ENCODE measurements at places on chromosomes 1 and 21.

DNA sequence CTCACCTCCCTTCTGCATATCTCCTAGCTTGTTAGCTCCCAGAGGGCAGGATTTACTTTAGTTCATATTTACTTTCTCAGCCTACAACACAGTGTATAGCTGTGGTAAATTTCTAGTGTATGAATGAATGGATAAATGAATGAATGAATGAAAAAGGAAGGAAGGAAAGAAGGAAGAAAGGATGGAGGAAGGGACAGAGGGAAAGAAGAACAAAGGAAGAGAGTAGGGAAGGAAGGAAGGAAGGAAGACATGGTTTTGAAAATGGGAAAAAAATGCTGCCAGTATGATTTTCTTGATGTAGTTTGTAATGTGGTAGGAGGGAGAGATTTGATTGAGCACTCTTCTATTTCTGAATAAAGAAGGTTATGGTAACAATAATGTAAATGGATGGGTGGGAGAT lies 47.0 kb downstream of the LAMC2 start:
- no peak for DNase-seq

- no peak for DNase-seq
Observed at GRCh38 chr1:103582464-103582863, 11.1 kb downstream of the AMY2B start.

GRCh38 chr1:237025358-237026074 lies 16.5 kb upstream of the RYR2 start:
- no peak for DNase-seq

GRCh38 chr1:208292908-208293307 lies 48.7 kb upstream of the PLXNA2 start:
- no peak for DNase-seq

DNA sequence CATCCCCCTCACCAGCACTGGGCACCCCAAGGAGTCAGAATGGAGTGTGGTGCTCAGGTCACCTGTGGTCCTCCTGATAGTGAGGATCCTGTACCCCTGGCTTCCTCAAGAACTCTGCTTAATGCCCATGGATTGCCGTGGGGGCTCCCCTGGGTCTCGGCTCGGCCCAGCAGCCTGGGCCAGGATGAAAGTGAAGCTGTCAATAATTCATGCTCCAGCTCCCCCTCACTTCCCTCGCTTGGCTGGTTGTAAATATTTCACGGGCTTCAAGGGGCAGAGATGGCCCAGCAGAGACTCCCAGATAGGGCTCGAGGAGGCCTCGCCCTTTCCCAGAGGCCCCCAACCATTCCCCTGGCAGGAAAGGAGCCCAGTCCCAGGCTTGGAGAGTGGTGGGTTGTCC lies 42.6 kb upstream of the KCNA10 start:
- no peak for DNase-seq

- DNase-seq: no peak
Observed at GRCh38 chr1:87869567-87869966, 540.9 kb downstream of the LMO4 start.

GRCh38 chr1:22453181-22453580 lies 1.5 kb downstream of the ZBTB40 start:
- DNase-seq: no peak

- no peak for DNase-seq
Observed at GRCh38 chr1:155981266-155982088, 3.1 kb upstream of the ARHGEF2 start.

GRCh38 chr1:66563094-66563800 lies 29.3 kb downstream of the SGIP1 start:
- no peak for DNase-seq

- DNase-seq: no peak
Observed at GRCh38 chr1:162292422-162292849, 84.2 kb downstream of the SPATA46 start.

DNA sequence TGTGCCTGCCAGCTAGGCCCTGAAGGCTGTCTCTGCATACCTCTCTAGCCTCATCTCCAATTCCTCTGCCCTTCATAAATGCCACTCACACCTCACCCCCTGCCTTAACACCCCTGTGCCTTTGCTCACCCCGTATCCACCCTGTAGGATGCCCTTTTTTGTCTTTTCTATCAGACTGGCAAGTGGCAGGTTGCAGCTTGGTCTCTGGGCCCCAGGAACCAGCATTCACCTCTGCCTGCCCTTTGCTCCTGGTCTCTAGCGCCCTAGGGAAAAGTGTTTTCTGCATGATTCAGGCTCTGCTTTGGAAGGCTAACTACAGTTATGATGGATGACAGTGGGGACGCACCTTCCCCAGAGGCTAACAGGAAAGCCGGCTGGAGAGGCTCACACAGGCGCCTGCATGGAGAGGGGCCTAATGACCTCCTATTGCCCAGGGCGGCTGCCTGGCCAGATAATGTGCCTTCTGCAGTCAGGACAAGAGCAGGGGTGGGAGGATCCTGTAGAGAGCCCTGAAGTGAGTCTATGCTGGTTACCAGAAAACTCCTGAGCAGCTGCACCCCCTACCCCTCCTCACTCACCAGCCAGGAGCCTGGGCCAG lies 11.2 kb downstream of the KANK4 start:
- no peak for DNase-seq

DNA sequence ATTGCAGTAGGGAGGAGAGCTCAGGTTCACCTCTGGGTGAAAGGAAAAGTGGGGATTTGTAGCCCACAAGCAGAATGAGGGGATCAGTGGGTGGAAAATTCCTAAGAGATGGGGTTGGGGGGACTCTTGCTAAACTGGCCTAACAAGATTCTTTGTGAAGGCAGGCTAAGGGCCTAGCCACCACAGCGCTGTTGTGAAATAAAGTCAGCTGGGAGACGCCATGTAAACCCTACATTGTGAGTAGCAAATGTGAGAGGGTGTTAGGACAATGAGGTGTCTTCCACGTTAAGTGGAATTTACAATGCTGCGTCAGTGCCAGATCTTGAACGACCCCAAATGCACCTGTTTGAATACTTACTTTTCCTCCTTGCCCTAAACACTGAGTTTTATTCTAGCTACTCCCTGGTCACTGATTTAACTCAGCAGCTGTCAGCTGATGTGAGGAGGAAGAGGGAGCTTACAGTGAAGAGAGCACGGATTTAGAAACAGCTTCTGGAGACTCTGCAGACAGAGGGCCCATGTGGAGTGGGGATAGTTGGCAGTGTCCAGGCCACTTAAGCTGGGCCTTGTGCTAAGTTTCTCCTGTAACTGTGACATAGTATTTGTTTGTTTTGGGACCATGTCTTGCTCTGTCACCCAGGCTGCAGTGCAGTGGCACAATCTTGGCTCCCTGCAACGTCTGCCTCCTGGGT lies 17.3 kb downstream of the PDPN start:
- no peak for DNase-seq

- no peak for DNase-seq
Observed at GRCh38 chr1:201602413-201603265, 63.7 kb downstream of the NAV1 start.

- no peak for DNase-seq
Observed at GRCh38 chr1:220441211-220441610, 86.7 kb upstream of the MARK1 start.

DNA sequence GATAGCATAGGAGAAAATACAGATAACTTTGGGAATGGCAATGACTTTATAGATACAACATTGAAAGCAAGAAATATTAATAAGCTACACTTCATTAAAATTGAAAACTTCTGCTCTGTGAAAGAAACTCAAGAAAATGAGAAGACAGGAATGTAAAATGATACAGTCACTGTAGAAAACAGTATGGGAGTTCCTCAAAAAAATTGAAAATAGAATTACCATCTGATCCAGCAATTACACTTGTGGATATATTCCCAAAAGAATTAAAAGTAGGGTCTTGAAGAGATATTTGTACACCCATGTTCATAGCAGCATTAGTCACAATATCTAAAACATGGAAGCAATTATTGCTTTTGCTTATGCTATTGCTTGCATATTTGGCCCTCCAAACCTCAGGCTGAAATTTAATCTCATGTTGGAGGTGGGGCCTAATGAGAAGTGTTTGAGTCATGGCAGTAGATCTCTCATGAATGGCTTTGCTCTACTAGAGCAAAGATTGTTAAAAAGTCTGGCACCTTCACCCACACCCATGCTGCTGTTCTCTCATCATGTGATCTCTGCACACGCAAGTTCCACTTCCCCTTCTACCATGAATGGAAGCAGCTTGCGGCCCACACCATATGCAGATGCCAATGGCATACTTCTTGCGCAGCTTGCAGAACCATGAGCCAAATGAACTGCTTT lies 15.3 kb upstream of the AHCYL1 start:
- DNase-seq: no peak

- no peak for DNase-seq
Observed at GRCh38 chr1:197399755-197400521, 131.9 kb downstream of the CRB1 start.

DNA sequence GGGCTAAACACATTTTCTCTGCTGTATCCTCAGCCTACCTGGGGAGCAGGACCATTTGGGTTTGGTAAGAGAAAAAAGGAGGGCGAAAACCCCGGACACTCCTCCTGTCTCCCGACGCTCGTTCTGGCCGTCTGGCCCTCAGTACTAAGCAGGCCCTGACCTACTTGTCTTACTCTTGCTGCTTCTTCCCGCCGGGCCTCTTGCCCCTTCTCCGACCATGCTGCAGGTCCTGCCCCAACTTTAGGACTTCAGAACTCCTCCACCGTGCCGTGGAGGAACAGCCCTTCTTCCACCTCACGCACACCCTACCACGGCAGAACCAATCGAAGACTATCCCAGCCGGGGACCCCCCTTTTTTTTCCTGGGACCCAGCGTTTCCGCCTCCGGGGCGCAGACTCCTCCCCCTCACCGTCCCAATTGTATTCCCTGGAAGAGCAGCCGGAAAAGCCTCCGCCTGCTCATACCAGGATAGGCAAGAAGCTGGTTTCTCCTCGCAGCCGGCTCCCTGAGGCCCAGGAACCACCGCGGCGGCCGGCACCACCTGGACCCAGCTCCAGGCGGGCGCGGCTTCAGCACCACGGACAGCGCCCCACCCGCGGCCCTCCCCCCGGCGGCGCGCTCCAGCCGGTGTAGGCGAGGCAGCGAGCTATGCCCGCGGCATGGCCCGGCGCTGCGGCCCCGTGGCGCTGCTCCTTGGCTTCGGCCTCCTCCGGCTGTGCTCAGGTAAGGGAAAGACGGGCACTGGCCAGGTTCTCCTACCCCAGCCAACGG lies at the start of gene CHRNB2:
CHRNB2 (plus strand) TSS at position 393 of the 771 bp plus-strand sequence; CDS start at position 660, 267 bp downstream.
- no peak for DNase-seq

GRCh38 chr1:98331243-98331642 lies 330.3 kb upstream of the SNX7 start:
- no peak for DNase-seq

GRCh38 chr21:23725576-23725975 lies 1881.7 kb downstream of the MRPL39 start:
- DNase-seq: no peak

DNA sequence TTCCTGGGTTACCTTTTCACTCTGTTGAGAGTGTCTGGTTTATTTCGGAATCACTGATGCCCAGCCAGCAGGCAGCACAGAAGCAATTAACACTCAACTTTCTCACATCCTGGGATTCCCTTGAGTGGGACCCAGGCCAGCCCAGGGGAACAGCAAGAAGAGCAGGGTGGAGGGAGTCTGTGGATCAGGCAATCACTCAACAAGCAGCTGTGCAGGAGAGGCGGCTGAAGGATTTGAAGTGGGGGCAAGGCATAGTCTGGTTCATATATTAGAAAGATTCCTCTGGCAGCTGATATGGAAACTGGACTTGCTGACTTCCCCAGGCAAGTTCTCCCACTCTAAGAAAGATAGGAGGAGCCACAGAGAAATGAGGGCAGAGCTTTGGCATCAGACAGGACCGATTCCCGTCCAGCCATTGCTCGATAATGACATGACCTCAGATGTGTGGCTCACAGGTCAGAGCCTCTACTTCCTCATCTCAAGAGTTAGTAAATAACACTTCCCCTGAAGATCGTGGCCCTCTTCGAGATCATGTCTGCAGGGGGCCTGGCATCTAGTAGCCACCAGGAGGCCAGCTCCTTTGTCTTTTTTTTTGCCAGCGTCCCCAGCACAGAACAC lies 12.4 kb downstream of the EPHA8 start:
- DNase-seq: no peak

- no peak for DNase-seq
Observed at GRCh38 chr1:50493710-50494109, 70.5 kb upstream of the DMRTA2 start.

DNA sequence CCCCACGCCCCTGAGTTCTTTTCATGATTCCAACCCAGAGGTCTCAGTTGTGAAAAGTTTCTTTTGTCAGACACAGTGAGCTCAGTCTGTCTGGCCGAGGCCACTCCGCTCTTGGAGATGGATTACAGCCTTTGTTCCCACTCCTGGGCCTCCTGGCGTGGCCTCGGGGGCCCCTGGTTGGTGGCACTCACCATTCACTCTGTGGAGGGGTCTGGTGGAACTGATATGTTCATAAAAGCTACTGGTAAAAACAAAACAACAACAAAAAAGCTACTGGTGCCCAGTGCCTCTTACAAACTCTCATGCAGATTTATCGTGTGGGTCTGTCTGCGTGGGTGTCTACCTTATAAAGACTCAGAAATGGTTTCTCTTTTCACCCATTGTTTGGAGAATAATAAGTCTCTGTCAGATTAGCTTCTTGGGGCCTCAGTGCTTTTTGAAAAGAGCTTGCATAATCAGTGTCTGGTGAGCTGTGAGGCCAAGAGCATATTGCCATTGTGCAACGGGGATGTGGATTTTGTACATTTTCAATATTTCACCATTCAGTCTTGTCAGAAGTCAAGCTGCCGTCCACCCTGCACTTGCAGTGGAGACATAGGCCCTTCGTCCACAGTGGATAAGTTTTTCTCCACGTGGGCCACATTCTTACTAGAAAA lies 86.7 kb downstream of the GALNT2 start:
- DNase-seq: no peak

DNA sequence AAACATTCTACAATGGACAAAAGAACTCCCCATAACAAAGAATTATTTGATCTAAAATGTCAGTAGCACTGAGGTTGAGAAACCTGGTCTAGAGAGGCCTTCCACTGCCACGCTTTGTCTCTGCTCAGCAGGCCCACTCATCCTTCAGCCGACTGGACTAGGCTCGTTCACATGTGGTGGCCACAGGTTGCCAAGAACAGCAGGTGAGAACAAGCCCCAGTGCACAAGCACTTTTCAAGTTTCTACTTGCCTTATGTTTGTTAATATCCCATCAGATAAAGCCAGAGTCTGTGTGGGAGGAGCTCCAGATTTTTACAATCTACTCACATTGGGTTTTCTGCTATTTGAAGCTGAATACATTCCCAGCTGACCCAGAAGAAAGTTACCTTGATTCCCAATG lies 9.1 kb upstream of the EFHD2 start:
- no peak for DNase-seq

DNA sequence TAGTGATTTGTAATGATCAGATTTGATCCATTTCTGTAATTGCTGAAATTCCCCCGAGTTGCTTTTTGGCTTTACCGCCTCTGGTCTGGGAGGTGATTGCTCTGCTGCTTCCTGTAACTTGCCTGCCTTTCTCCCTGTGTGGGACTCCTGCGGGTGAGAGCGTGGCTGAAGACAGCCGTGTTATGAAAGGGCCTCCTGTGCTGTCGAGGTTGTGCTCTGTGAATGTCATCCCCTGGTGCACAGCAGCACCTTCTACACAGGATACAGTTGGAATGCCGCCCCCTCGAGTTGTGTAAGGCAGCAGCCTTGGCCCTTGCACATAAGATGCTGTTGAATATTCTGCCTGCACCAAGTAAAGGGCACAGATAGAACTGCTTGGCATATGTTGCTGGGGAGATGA lies 5.9 kb downstream of the SOD1 start:
- DNase-seq: no peak
